ENCODE measurements at places on chromosomes 16 and 17.

DNA sequence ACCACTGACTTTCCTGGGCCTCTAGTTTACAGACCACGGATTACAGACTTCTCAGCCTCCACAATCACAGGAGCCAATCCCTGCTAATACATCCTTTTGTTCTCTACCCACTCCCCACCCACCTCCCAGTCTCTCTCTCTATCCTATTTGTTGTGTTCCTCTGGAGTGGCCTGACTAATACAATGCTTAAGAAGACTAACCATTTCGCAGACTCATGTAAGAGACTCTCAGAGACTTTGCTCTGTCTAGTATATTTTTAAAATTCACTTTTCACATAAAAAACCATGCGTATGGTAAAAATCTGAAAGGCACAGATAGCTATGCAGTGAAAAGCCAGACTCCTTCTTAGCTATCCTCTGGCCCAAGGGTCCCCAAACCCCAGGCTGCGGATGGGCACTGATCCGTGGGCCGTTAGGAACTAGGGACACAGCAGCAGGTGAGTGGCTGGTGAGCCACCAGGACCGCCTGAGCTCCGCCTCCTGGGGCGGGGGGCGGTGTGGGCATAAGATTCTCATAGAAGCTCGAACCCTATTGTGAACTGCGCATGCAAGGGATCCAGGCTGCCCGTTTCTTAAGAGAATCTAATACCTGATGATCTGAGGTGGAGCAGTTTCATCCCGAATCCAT lies 7.6 kb downstream of the PIK3R6 start:
- no peak for DNase-seq

DNA sequence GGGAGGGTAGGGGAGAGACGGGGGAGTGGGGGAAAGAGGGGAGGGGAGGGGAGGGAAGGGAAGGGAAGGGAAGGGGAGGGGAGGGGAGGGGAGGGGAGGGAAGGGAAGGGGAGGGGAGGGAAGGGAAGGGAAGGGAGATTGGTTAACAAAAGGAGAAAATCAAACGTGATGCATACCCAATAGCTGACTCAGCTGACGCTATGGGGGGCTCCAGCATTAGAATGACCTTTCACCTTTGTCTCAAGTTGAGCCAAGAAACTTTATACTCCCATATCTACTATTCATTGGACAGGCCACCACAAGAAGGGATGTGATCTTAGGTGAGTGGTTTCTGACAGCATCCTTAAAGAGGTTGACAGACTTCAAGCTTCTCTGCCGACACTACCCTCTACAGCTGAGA lies 432.8 kb upstream of the CDH5 start:
- DNase-seq: no peak

GRCh38 chr17:71488851-71489250 lies 632.0 kb upstream of the SOX9 start:
- DNase-seq: no peak

- DNase-seq: no peak
Observed at GRCh38 chr17:39169101-39169500, 3.1 kb upstream of the ARL5C start.

- no peak for DNase-seq
Observed at GRCh38 chr16:57720142-57720575, 15.4 kb upstream of the KATNB1 start.

DNA sequence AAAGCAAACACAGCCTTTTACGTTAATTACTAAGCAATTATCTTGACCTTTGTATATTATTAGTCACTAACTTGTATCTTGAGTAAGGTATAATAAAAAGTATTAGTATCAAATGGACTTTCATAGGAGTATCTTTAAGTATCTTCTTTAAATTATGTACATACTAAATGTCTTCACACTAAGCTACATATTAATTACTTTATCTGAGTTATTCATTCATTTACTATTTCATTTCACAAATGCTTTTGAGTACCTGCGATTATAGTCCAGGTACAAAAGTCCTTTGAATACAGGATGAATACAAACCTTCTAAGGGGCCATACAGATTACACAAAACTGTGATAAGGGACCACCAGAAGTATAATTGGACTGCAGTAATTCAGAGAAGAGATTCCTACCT lies 33.1 kb upstream of the CDR2 start:
- no peak for DNase-seq

- DNase-seq: no peak
Observed at GRCh38 chr16:25135254-25135878, 23.8 kb downstream of the LCMT1 start.

GRCh38 chr16:17106243-17106791 lies 364.4 kb downstream of the XYLT1 start:
- peak; percentile 13 for DNase-seq

DNA sequence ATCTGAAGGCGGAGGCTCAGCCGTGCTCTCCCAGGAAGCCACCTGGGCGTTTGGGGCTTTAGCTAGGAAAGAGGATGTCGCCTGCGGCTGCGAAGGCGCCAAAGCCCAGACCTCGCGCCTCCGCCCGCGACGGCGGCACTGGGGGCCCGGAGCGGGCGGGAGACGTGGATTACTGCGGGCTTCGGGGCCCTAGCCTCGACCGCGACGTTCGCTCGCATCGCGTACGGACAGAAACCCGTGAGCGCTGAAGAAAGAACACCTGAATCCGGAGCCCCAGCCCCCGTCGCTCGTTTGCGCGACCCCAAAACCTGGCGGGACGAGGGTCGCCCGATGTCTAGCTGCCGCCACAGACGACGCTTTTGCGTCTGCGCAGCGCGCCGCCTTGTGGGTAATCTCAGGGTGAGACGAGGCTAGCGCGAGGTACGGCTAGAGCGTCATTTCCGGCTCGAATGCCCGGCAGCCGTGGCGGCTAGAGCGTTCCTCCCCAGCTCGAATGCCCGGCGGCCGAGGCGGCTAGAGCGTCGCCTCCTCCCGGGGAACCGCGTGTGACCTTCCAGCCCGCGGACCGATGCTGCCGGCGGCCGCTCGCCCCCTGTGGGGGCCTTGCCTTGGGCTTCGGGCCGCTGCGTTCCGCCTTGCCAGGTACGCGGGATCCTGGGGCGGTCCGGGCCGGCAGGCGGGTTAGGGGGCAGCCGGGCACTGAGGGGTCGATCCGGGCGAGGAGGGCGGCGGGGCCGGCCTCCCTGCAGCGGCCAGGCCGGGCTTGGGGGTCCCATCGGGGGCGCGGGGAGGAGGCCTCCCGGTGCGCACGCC lies at the start of gene MRPL12:
MRPL12 (plus strand) TSS at position 434 of the 813 bp plus-strand sequence; CDS start at position 569, 135 bp downstream.
- DNase-seq: peak; percentile 93

DNA sequence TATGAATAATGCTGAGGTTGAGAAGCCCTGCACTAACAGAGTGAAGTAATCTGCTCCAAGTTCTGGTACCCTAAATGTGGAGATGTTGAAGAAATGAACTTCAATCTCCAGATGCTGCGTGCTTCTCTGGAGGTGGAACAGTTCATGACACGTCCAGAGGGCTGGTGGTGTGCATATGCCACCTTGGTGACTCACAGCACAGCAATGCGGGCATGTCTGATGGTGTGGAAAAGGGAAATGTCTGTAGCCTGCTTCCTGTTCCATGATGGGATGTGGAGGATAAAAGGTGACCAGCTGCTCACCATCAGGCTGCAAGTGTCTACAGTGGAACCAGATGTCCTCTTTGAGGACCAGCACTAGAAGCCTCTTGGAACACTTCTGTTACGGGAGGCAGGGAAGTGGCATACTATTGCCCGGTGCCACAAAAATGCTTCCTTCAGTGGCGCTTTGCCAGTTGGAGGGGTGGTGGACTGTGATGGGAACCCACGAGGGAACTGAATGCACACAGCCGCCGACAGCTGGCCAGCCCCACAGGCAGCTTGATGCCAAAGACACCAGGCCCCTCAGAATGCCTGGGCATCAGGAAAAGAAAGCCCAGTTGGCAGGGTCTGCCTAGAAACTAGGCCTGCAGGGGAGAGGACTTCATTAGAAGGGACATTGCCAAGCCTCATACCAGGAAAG lies 19.9 kb downstream of the SNX11 start:
- no peak for DNase-seq

DNA sequence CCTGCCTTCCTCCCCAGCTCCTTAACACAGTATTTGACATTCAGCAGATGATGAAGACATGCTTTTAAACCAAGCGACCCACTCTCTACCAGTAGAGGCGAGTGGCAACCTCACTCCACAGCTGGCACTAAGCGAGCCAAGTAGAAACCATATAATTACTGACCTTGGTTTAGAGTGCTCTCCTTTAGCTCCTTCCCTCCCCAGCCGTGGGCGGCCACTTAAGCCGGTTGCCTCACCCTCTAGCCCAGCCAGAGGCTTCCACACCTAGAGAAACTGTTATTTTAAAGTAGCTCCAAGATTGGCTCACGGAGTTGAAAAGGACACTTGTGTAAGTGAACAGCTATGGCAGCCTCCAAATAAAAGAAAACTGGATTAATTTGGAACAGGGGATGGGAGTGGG lies 109.1 kb upstream of the CRHR1 start:
- DNase-seq: no peak

DNA sequence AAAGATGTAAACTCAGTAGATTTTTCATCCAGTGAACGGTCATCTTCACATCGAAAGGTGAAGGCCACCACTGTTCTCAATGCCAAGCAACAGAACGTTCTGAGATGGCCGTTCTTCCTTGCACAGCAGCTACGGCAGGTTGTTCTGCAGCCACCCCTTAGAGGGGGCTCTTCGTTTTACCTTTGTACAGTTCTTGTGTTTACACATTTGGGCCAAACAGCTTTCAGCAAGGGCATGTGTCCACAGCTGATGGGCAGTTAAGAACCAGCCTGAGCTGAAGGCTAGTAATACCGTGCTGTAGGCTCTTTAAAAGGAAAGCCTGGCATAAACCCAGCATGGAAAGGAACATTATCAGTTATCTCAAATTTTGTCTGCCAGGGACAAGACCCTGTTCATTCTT lies 15.9 kb downstream of the PLD6 start:
- no peak for DNase-seq

- no peak for DNase-seq
Observed at GRCh38 chr16:68884861-68885720, 41.8 kb downstream of the TANGO6 start.

DNA sequence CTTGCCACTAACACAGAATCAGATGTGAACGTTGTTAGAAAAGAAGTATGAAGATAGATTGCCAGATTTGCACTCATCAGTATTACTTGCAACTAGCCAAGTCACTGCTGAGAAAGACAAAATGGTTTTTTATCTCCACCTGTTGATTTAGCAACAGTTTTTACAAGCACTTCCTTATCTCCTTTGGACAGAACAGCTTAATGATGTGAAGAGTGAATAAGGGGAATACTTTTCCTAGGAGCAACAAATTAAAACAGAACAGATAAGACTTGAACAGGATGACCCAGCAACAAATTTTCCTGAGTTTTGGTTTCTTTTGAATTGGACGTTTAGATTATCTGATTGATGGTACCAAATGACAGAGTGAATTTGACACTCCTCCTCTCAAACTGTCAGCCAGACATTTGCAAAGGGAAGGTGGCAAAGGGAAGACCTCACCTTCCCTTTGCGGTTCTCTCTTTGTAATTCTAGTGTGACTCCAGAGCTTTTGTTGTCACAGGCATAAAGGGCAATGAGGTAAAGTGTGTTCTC lies 130.6 kb downstream of the NLK start:
- DNase-seq: no peak

Data from kidney (tissue), 22 donors.